Ovary (tissue), 10 donors: ENCODE measurements at places on chromosomes 7 and 10.

DNA sequence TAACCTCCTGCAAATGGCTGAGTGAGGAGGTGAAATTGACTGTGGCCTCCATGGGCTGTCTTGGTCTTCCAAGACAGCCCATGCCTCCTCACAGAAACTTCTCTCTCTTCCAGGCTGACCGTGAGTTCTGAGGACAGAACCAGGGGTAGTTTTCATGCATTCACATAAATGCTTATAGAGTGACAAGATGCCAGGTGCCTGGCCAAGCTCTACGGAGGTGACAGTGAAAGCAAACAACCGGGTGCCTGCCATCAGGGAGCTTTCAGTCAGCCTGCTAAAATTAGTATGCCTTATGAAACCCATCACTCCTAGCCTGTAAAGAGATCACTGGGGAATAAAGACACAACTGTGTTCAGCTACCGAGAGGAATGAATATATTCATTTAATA lies 919 bp upstream of the RHOBTB1 start:
- no peak for DNase-seq

DNA sequence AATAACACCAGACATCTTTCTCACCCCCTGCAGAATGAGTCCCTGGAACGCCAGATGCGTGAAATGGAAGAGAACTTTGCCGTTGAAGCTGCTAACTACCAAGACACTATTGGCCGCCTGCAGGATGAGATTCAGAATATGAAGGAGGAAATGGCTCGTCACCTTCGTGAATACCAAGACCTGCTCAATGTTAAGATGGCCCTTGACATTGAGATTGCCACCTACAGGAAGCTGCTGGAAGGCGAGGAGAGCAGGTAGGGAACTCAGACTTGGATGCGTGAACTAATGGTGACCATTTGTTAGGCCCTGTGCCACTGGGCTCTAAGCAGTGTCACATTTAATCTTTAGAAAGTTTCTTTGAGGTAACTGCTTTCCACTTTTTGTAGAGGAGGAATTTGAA lies 7.1 kb downstream of the VIM start:
- DNase-seq: no peak

DNA sequence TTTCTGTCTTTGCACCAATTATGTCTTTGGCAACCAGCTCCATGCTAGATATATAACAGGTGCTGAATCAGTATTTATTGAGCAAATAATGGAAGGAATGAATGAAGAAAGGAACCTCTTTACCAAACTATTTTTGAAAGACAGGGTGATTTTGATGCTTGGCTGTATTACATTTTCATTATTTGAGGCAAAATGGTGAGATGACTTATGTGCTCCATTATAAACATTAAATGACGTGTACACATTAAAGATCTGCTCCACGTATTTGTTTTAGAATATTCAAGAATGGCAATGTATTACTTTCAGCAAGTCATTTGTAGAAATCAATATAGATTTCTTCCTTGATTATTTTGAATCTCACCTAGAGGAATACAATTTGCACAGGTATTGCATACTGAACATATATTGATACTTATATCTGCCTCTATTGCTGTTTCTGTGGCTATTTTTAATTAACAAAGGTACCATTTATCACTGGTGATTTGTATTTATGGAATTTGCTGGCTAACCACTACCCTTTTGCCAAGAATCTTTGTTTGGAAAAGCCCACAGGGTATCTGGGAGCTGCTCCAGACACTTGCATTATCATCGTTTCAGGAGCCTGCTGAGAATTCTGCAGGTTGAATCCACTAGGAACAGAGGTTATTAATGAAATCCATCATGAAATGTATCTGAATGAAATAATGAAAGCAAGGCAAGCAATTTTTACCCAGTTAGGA lies 92.2 kb downstream of the SEMA3C start:
- no peak for DNase-seq

DNA sequence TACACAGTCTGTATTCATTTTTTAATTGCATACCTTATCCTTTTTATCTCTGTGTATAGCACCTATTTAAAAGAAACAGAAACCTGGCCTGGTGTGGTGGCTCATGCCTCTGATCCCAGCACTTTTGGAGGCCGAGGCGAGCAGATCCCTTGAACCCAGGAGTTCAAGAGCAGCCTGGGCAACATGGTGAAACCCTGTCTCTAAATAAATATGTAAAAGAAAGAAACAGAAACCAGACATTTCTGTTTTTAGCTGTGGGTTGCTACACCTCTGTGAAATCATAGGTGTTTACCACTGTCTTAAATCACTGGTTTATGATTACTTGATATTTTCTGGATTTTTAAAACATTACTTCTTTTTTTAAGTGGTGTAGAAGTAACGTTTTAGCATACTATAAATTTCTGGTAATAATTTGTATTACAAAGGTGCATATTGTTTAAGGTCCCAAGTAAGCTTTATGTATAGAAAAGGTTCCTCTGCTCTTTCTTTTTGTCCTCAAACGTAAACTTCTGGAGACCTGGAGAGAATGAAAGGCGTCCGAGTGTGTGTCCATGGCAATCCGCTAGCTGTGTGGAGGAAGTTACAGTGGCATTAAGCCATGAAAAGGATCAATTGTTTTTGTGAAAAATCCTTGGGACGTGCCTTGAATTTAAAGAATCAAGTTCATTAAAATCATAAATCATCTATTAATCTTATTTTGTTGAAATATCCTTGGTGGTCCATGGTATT lies 41.1 kb downstream of the PTPRZ1 start:
- DNase-seq: no peak

GRCh38 chr7:150855476-150856302 lies 3.4 kb downstream of the AOC1 start:
- no peak for DNase-seq

DNA sequence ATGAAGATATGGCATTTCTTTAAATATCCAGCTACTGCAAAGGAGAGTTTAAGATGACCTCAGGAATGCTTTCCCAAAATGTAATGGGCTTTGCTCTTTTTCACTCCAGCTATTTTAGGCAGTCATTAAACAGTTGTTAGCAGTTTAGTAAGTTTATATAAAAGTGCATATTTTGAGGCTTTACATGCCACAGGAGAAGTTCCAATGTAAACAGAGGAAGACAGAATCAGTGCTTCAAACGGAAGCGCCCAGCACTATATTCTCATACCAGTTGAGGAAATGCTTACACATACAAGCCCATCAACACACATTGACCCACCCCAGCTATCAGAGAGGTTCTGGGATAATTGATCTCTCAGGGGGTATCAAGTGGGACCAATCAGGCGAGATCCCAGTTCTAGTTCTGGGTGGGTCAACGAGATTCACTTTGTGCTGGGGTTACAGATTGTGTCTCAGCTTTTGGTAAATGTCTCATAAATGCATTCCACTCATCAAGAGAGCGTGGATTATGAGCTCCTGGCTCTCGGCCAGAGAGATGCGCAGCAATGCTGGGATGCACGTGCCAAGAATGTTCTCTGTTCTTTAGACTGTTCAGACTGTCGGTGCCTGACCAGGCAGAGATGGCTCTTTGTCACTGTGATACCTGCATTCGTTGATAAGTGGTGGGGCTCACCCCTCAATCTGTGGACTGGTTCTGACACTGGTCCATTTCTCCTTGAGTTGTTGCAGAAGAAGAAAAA lies 55.0 kb downstream of the CACNB2 start:
- DNase-seq: peak; percentile 38
